ENCODE measurements at places on chromosomes 12 and 14.

GRCh38 chr14:75143761-75144527, 17.1 kb upstream of the NEK9 start:
- no peak for DNase-seq

- DNase-seq, result no peak
Observed at GRCh38 chr12:57319678-57320469, 68.9 kb upstream of the STAC3 start.

- DNase-seq, result peak; percentile 64
Observed at GRCh38 chr14:53055003-53055402, 98.1 kb downstream of the DDHD1 start.

- peak; percentile 35 for DNase-seq
Observed at GRCh38 chr14:93970965-93971634, 5.3 kb downstream of the ASB2 start.

GRCh38 chr14:69755784-69756183, 11.2 kb upstream of the SRSF5 start:
- DNase-seq, result no peak

DNA sequence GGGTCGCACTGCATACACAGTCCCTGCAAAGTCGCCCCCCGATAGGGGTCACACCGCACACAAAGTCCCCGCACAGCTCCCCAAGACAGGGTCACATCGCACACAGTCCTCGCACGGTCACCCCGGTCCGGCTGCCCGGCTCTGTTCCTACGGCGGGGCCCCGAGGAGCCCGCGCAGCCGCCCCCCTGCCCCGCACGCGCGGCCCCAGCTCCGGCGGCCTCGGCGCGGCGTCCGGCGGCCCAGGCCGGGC, 300 bp downstream of the SSH1 start:
- DNase-seq, result no peak

- no peak for DNase-seq
Observed at GRCh38 chr14:24261969-24262327, 1.0 kb downstream of the TGM1 start.

- no peak for DNase-seq
Observed at GRCh38 chr14:24699052-24699451, 65.1 kb upstream of the GZMB start.

DNA sequence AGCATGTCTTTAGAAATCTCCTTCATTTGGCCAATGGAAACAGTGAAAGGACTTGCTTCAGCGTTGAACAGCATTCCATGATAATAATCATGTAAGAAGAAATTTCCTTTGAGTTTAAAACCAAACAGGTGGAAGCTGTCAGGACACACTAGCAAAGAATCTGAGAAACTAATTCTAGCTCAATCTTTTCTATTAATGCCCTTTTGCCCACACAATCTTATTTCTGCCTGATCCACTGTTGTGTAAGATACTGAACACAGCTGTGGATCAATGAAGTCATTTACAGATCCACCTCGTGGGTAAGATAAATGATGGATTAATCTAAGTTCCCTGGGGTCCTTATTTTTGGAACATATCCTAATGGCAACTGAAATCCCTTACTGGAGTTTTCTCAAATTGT, 536.9 kb upstream of the LMO3 start:
- no peak for DNase-seq

GRCh38 chr12:121801595-121802484, 2.0 kb upstream of the SETD1B start:
- peak; percentile 81 for DNase-seq

- DNase-seq, result peak; percentile 52
Observed at GRCh38 chr12:80412343-80412953, 31.6 kb upstream of the PTPRQ start.

DNA sequence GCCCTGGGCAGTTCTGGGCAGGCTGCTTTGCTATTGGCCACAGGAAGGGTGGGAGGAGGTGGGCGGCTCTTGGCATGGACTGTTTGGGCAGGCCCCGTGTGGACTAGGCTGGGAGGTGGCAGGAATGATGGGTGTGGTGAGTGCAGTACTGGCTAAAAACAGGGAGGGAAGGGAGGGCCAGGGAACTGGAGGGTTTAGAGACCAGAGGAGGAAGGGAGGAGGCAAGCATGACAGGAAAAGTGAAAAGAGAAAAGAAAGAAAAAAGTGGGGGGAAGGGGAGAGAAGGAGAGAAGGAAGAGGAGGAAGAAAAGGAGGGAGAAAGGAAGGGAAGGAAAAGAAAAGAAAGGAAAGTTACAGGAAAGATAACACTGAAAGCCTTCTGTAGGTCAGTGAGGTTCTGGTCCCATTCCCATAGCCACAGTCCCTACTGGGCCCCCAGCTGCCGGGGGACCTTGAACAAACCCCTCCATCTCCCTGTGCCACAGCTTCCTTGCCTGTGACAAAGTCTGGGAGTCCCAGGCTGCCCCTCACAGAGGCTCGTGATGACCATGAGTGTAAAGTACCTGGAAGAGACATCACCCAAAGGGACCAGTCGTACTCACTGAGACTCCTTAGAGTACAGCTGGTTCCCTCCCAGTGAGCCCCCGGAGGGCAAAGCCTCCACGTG, 1.1 kb upstream of the C14orf132 start:
- DNase-seq, result no peak

- no peak for DNase-seq
Observed at GRCh38 chr12:5956987-5957386, 11.9 kb upstream of the ANO2 start.

DNA sequence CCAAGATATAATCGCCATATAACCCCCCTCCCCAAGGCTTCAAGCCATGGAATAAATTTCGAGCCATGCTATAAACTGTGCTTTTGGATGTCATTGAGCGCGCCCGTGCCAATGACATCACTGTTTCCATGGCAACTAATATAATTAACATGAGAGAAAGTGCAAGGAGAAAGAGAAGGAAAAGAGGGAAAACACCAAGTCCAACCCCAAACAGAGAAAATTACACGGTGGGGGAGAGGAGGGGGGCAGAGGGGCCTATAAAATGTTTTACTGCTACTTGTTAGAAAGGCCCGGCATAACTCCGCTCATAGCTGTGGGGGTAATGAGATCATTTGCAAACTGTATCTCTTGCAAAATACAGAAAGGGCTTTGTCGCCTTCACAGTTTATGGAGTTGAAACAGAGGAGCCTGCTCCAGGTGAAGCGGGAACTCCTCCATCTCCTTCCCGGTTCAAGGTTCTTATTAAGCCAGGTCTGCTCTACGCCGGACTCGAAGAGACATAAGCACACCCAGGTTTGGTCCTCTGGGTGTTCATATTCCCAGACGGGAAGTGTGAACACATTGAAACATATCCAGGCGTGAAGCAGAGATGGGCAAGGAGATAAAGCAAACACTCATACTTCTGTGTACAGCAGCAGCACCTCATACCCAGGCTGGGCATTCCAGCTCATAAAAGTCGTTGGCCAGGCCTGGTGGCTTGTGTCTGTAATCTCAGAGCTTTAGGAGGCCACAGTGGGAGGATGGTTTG, 99.1 kb upstream of the MAP1LC3B2 start:
- no peak for DNase-seq

- DNase-seq, result no peak
Observed at GRCh38 chr12:130444061-130444460, 106.4 kb downstream of the PIWIL1 start.

GRCh38 chr12:94032368-94032767, 116.0 kb upstream of the PLXNC1 start:
- no peak for DNase-seq

DNA sequence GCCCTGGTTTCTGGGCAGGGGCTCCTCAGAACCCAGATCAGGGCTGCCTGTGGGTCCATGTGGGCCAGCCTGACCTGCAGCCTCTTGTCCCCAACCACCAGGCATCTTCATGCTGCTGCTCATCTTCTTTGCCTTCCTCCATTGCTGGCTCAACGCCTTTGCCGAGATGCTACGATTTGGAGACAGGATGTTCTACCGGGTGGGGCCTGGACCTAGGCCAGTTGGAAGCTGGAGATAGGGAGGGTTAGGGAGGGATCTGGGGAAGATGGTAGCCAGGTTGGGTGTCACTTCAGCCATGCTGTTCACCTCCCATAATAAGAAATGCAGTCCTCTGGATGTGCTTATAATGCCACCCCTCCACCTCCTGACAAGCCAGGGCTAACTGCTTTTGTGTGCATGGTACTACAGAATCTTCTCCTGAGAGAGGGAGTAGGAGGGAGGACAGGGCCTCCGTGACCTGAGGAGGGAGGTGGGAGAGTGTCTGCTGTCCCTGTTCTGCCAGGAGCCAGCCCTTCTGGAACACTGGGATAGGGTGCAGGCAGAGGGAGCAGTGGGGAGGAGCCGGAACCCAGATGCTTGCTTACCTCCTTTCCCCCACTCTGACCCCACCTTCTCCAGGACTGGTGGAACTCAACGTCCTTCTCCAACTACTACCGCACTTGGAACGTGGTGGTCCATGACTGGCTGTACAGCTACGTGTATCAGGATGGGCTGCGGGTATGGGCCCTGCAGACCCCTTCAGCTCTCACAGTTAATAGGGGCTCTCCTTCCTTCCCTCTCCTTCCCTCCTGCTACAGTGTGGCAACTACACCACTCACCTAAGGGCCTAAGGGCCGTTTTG, 17.6 kb downstream of the SOAT2 start:
- no peak for DNase-seq

- DNase-seq, result no peak
Observed at GRCh38 chr12:49689237-49689636, 18.0 kb downstream of the FMNL3 start.

GRCh38 chr14:76904740-76905569, 78.7 kb downstream of the LRRC74A start:
- DNase-seq, result peak; percentile 93

GRCh38 chr12:115693970-115694369, 583.5 kb downstream of the MED13L start:
- no peak for DNase-seq

GRCh38 chr12:26872625-26873024, 39.6 kb upstream of the ITPR2 start:
- no peak for DNase-seq

- no peak for DNase-seq
Observed at GRCh38 chr14:32050878-32051277, 26.2 kb upstream of the ARHGAP5 start.

GRCh38 chr12:47078733-47079467, 521 bp upstream of the PCED1B start:
- DNase-seq, result no peak

DNA sequence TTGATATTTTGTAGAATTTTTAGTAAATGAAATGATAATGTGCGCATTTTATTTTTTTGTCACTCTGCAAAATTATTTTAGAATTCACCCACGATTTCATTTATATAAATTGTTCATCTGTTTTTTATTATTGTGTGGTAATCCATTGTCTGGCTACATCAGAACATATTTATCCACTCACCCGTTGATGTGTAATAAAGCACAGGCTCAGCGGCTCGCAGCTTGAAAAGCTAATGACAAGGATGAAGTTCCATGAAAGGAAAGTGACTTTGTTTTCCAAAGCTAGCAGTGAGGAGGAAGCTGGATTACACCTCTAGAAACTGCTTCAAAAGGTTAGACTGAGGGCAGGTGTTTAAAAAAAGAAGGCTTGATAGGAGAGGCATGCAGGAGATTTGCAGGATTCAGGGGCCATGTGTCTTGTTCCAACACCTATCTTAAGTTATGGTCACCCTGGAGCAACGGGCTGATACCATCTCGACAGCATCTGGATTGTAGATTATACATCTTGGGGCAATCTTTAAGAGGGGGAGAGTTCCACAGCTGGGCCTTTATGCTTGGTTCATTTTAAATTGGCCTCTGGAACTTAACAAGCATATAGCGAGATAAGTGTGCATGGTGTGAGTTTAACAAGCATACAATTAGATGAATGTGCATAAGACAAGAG, 194.1 kb downstream of the TMTC3 start:
- DNase-seq, result no peak

DNA sequence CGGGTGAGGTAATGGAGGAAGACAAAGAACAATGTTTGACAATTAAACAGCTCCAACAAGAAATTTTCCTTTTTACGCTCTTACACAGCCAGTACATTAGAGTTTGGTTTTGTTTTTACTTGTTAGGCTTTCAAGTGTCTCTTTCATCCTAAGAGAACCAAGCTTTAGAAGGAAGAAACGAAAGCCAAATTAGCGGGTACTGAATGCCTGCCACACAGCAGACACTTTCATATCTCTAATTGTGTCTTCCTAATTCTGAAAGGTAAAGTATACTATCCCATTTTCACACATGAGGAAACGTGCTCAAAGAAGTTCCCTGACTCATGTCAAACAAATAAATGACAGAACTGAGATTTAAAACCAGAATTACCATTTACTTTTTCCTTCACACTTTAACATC, 65.0 kb downstream of the CDK17 start:
- no peak for DNase-seq

GRCh38 chr12:67382241-67382871, 113.2 kb downstream of the CAND1 start:
- no peak for DNase-seq

DNA sequence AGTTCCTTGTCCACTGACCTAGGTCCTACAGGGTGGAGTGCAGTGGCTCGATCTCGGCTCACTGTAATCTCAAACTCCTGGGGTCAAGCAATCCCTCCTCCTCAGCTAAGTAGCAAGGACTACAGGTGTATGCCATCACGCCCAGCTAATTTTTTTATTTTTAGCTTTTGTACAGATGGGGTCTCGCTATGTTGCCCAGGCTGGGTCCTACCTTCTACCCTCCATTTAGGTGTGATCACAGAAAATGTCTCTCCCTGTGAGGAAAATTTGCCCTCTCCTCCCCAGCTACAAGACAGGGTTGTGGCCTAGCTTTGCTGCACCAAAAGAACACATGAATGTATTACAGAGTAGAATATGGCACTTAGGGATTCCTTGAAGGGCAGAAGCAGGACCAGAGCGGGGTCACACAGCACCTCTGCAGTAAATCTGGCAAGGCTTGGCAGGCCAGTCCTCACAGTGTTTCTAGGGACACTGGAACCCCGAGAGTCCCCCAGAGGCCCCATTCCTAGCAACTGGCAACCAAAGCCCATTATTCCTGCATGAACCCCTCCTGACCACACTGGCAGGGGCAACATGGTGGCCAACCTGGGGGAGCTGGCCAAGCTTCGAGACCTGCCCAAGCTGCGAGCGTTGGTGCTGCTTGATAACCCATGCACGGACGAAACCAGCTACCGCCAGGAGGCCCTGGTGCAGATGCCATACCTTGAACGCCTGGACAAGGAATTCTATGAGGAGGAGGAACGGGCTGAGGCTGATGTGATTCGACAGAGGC, 2.0 kb upstream of the ENO2 start:
- DNase-seq, result no peak

DNA sequence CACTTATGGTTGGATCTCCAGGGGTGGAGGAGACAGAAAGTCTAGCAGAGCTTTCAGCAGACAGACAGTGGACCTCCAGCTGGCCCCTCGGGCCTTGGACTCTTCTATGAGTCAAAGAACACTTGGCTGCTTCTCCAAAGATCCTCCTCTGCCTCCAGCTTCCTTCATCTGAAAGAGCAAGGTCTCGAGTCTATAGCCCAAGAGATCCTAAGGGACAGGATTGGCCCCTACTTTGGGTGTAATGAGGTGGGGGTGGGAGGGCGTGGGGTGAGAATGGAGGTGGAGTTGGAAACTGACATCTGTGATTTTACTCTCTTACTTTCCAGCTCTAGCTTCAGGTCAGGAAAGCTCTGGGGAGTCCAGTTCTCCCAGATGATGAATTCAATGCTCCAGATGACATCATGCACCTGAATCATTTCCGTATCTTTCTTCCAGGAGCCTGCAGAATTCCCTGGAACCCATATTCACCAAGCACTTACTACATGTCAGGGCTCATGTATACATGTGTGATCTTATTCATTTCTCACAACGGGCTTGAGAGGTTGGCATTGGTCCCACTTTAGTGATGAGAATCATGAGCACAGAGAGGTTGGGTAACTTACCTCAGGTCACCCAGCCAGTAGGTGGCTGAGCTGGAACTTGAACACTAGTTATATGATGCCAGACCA, 10.2 kb upstream of the PGF start:
- peak; percentile 93 for DNase-seq

- DNase-seq, result no peak
Observed at GRCh38 chr12:124490584-124491305, 76.7 kb downstream of the NCOR2 start.
